Stimulated activated CD8-positive, alpha-beta memory T cell treated with anti-CD3 and anti-CD28 coated beads, Interleukin-12 subunit alpha, Interleukin-12 subunit beta, amount 100 ng/mL, for 1 hour (primary cell): ENCODE measurements at places on chromosomes 7 and 10.

DNA sequence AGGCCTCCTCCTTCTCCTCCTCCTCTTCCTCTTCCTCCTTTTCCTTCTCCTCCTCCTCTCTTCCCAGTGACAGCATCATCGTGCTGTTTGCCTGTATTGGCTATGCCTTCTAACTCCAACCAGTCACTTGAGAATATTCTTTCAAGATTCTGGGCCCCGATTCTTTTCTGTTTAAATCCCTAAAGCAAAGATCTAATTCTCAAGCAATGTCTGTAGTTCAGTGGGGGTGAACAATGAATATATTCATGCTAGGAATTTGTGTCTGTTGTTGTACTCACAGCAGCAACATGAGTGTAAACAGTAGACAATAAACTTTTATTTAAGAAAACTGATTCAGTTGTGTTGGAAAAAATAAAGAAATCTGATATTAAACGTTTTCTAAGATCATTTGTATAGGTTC lies 30.7 kb downstream of the NUDT5 start:
- no peak for DNase-seq

DNA sequence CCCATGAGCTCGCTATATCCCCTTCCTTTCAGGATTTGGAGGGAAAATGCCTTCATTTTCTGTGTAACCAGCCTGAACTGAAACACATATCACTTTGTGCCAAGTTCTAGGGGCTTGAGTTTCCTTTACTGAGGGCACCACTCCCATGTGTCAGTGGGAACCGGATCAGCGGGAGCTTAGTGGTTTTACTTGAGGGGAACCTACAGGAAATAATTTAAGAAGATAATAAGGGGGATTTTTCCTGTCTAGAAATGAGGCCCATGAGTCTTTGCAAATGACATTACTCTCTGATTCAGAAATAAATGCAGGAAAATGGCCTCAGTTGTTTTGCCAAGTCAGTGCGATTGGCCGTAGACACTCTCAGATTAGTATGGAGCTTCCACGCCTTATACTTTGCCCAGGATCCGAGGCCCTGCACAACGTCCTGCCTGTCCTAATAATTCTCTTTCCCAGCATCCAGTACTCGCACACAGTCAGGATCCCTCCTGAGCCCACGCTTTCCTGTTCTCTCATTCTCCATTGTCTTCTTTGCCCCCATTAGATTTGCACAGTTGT lies 86.4 kb upstream of the LYZL1 start:
- no peak for DNase-seq

GRCh38 chr10:7520507-7521485 lies 110.0 kb upstream of the SFMBT2 start:
- DNase-seq: no peak

DNA sequence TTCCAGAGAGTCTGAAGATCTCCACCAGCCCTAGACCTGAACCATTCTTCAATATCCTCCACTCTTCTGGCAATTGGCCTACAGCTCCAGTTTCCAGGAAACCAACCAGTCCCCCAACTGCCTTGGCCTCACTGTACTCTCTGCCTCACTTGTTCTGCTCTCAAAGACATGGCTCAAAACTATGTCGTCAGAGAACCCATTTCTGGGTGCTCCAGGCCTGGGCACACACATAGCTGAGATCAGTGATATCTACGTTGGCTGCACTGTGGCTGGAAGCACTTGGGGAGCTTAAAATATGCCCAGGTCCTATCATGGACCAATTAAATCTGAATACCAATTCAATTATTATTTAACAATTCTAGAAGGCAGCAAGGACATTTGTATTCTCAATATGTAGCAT lies 93.1 kb downstream of the COBL start:
- DNase-seq: no peak

GRCh38 chr10:118595064-118595420 lies 406 bp downstream of the PRLHR start:
- no peak for DNase-seq

- no peak for DNase-seq
Observed at GRCh38 chr10:50618624-50619023, 5.1 kb downstream of the SGMS1 start.

GRCh38 chr10:71246591-71247413 lies 34.4 kb downstream of the UNC5B start:
- no peak for DNase-seq
